ENCODE measurements at places on chromosomes 5 and 9.

DNA sequence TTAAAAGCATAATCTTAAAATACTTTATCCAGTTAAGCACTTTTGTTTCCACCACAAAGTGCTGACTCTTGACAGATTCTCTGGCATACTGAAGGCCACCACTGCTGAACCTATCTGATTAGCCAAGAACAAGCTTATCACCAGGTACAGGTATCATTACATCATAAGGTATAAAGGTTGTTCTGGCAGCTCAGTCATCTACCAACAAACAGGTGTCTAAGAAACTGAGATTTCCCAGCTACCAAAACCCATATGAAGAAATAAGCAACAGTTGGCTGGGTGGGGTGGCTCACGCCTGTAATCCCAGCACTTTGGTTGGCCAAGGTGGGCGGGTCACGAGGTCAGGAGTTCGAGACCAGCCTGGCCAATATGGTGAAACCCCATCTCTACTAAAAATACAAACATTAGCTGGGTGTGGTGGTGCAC, 5.0 kb downstream of the MTMR12 start:
- no peak for DNase-seq

GRCh38 chr5:180138976-180139730, 67.6 kb upstream of the RNF130 start:
- DNase-seq, result no peak

DNA sequence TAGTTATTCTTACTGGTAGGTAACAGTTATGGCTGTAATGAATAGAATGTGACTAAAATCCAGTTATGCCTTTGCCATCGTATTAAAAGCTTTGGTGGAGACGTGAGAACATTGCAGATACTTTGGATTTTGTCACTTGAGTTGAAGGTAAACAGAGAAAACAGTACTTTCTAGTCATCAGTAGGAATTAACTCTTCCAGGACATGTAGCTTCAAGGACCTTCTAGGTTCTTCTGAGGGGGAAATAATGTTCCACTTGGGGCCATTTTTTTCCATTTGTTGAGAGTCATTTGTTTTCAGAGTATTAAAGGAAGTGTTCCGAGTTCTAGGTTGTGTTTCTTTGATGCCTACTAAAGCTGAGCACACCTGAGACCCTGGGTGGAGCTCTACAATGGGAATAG, 6.1 kb downstream of the TJP2 start:
- DNase-seq, result no peak

- no peak for DNase-seq
These were observed 145.3 kb downstream of the PLK2 start for GRCh38 chr5:58314356-58315210.

- DNase-seq, result no peak
These were observed 403.9 kb downstream of the ADGRV1 start for GRCh38 chr5:90962481-90962880.

All from MG63 (cell line).